SK-N-MC (cell line): ENCODE measurements at places on chromosomes 1 and 21.

DNA sequence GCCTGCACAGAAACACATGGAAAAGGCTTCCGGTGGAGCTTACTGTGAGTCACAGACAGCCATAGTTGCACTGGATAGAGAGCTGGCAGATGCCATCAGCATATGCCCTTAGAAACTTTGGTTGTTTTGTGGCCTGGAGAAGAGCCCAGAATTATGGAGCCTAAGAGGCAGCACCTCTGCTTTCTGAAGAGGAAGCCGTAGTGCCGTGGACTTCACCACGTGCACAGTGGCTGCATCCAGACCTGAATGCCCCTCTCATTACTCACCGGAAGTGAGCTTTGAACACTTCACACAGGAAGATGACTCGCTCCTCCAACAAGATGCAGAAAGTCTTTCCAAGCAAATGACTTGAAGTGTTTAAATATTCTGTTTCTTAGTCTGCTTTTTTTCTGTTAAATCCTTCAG, 28.4 kb downstream of the JUN start:
- DNase-seq, result no peak

DNA sequence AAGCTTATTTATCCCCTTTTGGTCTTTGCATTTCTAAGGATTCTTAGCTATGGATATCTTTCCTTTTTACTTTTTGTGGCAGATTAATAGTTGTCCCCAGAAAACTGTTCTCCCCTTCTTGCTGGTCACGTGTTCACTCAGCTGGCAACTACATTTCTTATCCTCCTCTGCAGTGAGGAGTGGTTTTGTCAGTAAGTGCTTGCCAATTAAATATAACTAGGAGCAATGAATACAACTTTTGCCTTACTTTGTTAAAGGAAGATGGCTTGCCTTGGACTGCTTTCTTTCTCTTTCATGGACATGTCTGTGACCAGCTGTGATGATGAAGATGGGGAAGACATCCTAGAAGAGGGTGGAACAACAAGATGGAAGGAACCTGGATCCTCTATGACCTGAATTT, 15.6 kb upstream of the ALG14 start:
- no peak for DNase-seq

DNA sequence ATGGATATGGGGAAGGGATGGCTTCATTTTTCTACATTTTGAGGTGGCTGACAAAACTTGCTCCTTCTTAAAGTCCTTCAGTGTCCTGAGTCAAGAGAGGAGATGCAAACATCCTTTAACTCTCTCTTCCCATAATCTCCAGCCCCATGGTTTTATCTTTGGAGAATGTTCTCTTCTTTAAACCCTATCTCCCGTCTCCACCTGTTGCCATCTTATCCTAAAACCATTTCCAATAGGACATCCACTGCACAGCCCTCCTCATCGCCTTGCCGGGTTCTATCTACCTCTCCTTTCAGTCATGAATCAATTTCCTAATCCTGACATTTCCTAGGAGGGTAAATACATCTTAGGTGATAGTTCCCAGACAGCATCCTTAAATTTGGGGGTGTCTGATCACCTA, 44.2 kb upstream of the KCNE2 start:
- no peak for DNase-seq

- DNase-seq, result no peak
These were observed 295.5 kb upstream of the KAZN start for GRCh38 chr1:14303011-14303410.

GRCh38 chr1:115337276-115337632, 795 bp downstream of the NGF start:
- DNase-seq, result no peak
